GM04504 (cell line): ENCODE measurements at places on chromosomes 4 and X.
A peak's percentile ranks its signal among the peaks of the same experiment; 100 is the strongest.

DNA sequence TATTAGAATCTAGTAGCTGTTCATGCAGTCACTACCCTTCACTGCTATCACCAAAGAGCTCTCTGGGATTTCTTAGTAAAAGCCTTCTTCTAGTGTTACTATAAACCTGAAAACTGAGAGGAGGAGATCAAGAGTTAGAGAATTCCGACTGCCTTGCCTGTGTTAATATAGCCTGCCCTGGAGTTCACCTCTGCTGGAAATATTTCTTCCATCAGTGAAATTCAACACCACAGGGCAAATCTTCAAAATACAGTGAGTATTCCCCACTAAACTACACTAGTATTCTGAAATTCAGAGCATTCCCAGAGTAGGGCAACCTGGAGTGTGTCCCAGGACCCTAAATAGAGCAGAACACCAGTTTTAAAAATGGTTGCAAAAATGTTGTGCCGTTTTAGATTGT, 301.1 kb downstream of the ARHGAP24 start:
- no peak for DNase-seq

GRCh38 chr4:24063731-24064130, 173.9 kb upstream of the PPARGC1A start:
- no peak for DNase-seq

DNA sequence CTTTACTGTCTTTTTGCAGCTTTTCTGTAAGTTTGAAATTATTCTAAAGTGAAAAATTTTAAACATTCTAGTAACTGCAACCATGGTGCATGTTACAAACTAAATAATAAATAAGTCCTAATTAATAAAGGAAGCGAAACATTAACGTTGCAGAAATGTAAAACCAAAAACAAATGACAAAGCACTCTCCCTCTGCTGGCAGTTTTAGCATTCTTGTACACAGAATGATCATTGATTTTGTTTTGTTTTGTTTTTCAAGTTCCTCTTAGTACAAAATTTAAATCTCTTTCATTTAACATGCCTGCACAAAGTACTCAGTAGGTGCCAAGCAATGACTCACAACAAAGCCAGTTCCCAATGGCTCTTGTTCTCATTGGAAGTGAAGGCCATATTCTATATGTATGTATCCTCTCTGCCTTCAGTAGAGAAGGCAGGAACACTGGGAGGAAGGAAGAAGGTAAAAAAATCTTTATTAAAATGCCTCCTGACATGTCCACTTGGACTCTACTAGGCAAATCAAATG, 13.7 kb upstream of the TMSB4X start:
- no peak for DNase-seq

GRCh38 chr4:157803845-157804521, 368.8 kb downstream of the GASK1B start:
- DNase-seq: no peak

DNA sequence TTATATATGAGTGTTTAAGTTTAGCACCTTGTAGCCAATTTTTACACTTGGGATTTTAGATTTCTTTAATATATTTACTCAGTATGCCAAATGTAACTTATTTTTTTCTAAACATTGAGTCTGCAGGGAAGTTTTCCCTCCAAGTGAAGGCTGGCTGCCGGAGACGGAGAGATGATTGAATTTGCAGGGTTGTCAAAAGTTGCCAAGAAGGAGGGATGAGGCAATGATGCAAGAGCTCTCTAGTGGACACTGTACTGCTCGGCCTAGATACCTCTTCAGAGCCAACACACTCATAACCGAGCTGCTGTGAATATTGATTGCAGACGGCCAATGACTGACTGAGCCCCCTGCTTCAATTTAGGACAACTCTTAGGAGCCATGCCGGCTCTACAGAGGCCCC, 318.6 kb upstream of the CASK start:
- no peak for DNase-seq

DNA sequence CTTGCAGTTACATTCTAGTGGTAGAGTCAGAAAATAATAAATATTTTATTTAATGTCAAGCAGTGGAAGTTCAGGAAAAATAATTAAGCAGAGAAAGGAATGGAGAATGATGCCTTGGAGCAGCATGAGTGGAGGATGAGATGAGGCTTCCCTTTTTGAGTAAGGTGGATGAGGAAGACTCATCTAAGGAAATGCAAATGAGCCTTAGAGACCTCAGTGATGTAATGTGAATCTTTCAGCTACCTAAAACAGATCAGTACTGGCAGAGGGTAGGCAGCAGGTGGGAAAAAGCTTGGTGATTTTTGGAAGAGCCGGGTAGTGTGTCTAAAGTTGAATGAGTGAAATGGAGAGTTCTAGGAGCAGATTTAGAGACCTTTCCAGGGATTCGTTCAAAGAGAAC, 118.2 kb downstream of the GRID2 start:
- DNase-seq: no peak

DNA sequence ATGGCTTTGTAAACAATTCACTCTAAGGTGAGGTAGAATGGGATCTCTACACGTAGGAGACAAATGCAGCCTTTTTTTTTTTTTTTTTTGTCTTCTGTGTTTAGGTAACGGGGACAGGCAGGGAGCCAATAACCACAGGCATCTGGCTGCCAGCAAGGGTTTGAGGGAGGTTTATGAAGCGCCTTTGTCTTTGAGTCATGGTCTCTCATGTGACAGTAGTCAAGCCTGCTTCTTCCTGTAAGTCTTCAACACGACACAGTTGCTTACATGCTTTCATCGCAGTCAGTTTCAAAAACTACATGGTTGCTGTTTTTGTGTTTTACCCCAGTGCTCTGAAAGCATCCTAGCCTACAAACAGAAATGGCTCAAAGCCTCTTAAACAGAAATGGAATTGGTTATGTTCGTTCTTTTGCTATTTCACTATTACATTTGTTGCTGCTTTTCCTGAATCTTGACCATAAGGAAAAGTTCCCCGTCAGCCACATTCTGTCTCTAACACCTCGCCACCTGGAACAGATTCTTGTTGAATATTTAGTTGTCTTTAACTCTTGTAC, 127.8 kb upstream of the METTL14 start:
- peak; percentile 50 for DNase-seq

DNA sequence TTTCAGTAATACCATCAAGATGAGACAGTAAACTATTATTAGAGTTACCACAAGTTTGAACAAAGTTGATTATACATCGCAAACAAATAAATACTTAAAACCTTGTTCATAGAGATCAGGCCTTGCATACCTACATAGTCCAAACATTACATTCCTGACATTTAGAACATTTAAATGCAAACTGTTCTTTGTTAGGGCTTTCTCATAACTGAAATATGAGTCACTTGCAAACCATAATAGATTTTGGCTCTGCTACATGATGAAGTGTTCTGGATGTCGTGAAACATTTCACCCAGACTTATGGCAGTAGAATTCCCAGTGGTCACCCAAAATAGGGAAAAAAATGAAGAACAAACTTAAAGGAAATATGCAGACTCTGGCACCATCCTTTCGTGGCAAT, 75.0 kb downstream of the FAT4 start:
- peak; percentile 78 for DNase-seq

- DNase-seq: no peak
Observed at GRCh38 chr4:168696826-168697225, 200.0 kb downstream of the PALLD start.

DNA sequence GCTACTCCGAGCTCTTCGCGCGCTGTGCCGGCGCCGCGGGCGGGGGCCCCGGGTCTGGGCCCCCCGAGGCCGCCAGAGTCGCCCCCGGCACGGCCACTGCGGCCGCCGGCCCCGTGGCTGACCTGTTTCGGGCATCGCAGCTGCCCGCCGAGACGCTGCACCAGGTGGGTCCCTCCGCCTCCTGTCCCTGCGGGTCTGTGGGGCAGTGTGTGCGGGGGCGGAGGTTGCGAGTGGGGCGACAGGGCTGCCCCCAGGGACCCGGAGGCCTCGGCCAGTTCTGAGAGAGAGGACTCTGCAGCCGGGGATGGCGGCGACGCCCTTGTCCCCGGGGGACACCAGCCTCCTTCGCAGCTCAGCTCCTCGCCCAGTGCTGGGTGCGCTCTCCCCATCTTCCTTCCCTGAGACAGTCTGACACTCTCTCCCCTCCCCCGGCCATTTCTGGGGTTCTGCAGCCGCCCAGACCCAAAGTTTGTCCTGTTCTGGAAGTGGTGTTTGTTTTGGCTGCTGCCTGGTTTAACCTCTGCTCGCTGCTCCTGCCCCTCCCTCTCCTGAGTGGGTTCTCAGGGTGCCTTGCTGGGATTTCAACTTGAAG, 609 bp downstream of the REPS2 start:
- DNase-seq: no peak

GRCh38 chr4:25981749-25982148, 67.7 kb downstream of the SMIM20 start:
- DNase-seq: no peak

- DNase-seq: no peak
Observed at GRCh38 chr4:52645300-52645699, 13.8 kb downstream of the USP46 start.

DNA sequence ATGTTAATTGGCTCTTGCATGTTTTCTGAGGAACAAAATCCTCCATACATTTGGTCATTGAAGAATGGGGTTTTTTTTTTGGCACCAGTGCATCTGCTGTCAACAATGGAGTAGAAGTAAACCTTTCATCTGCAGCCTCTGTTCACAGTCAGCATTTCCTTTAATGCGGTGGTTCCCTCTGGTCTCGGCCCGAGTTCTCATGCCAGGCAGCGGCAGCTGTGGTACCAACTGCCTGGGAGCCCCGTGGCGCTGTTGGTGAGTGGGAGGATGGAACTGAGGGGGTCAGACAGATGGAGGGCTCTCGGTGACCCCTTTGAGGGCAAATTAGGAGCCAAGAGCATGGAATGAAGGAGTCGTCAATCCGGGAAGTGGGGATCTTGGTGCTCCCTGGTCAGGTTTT, 114.7 kb downstream of the AFF1 start:
- DNase-seq: no peak

- no peak for DNase-seq
Observed at GRCh38 chrX:39859991-39860861, 237.5 kb downstream of the BCOR start.

- DNase-seq: no peak
Observed at GRCh38 chrX:108671526-108671925, 64.8 kb downstream of the IRS4 start.

GRCh38 chrX:69319376-69319775, 154.1 kb upstream of the PJA1 start:
- no peak for DNase-seq

GRCh38 chr4:133149932-133150471, 908 bp downstream of the PCDH10 start:
- no peak for DNase-seq

DNA sequence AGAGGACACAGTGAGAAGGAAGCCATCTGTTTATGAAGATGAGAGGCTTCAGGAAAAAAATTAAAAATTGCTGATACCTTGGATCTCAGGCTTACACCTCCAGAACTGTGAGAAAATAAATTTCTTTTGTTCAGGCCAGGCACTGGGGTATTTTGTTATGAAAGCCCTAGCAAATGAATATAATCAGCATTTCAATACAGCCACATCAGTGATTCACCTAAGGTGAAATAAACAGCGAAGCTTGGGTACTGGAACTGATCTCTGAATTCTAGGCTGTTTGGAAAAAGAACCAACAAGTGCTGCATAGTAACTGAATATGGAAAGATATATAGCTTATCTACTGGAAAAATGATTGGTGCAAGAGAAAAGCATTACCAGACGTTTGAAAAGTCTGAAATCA, 88.5 kb downstream of the PDS5A start:
- DNase-seq: no peak

DNA sequence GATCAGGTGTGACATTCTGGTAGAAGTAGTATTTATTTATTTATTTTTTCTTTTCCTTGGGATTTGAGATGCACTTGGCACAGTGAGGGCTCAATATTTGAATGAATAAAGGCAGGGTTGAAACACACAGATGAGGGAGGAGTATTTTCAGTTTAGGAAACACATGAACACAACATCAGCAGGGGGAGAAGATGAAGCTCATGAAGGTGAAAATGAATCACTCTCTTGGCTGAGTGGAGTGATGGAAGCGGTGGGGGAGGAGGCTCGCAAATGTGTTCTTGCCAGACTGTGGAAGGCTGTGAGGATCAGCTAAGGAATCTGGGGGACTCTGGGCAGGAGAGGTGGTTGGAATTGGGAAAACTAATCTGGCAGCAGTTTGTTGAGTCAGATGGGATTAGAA, 55.3 kb downstream of the ARHGAP10 start:
- no peak for DNase-seq

- DNase-seq: peak; percentile 68
Observed at GRCh38 chrX:21943460-21944135, 3.1 kb downstream of the SMS start.

GRCh38 chrX:152817078-152817764, 13.3 kb downstream of the CETN2 start:
- DNase-seq: no peak

DNA sequence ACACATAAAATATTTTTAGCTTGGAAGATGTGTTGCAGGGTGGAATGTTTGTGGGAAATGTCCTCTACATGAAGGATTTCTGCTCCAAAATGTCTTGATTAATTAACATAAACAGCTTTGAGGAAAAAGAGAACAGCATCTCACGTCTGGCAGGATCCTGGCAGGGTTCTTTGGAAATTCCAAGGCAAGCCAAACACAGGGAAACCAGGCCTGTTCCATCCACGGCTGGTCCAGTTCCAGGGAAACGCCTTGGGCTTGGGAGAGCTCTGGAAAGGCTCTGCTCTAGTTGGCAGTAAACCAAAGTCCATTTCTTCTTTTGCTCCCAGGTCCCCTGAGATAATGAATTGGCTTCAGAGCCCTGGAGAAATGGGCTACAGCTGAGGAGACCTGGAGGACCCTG, 42.4 kb upstream of the GAB1 start:
- DNase-seq: peak; percentile 58

DNA sequence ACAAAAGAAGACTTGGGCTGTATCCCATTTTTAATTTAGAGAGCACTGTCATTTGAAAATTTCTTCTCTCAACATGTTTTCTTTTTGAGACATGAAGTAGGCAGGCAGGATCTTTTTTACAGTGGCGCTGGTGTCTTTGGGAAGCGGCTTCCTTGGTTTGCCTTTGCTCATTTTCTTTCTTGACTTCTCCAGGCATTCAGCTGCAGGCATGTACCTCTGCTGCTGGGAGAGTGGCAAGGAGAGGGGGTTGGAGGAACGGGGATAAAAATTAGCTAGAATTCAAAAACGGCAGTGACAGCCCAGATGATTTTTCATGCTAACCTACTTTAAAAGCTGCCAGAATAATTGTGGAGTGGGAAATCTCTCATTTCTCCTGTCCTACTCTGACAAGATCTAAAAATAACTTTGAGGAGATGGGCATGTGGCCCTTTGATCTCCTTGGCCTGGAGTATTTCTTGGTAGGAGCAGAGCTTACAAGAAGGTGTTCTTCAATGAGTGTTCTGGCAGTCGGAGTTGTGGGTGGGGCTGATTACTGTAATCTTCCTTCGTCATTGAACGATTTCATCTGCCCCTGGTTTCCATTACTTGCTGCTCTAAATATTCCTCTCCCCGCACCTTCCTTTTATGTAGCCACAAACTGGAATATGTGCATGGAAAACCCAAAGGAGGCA, 54.8 kb downstream of the TBL1X start:
- DNase-seq: no peak

DNA sequence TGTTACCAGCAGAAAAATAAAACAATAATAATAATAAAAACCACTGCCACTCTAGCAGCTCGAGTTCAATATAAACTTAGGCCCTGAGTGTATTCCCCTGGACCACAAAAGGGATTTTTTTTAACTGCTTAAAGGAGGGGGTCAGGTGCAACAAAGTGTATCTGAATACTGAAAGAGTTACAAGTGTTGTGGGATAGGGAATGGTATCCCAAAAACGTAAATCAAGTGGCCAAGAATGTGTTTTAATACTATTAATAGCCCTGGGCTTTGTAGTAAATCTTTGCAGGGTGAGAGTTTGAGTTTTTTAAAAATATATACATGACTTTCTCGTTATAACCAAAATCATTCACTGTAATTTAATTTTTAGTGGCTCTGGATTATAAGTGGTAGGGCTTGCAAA, 860.1 kb upstream of the INTU start:
- DNase-seq: no peak
